Activated CD8-positive, alpha-beta memory T cell treated with anti-CD3 and anti-CD28 coated beads, Interleukin-2, amount 10 ng/mL, durations not matched to agents 7 days and 5 days (primary cell): ENCODE measurements at places on chromosomes 7 and 10. TPM values are rescaled to one million over a fixed set of nuclear protein-coding genes. Genes with fewer than 3 reads are reported as not detected.

ACSL5 gene
- total RNA-seq, result 64.4 TPM

RAMP3 gene
- not detected for total RNA-seq

LRIT1 gene
- total RNA-seq, result not detected

ELN gene
- total RNA-seq, result not detected

RHEB gene
- 66.2 TPM for total RNA-seq

TDRD1 gene
- total RNA-seq, result 0.05 TPM

EPO gene
- not detected for total RNA-seq

WDR86 gene
- total RNA-seq, result 0.29 TPM

CPA2 gene
- not detected for total RNA-seq

BCCIP gene
- total RNA-seq, result 53.1 TPM

ARHGEF35 gene
- 1.7 TPM for total RNA-seq

AASS gene
- 1.6 TPM for total RNA-seq

ZNF248 gene
- 7.4 TPM for total RNA-seq

CLEC5A gene
- not detected for total RNA-seq

BRAF gene
- total RNA-seq, result 33.3 TPM

ABCB4 gene
- not detected for total RNA-seq

TFR2 gene
- 18.6 TPM for total RNA-seq

LIPF gene
- not detected for total RNA-seq

LZTS2 gene
- total RNA-seq, result 12.7 TPM

C7orf33 gene
- total RNA-seq, result not detected

PTPRN2 gene
- total RNA-seq, result 5.7 TPM

KIF20B gene
- total RNA-seq, result 87.5 TPM

MRPS17 gene
- 14.3 TPM for total RNA-seq

URGCP gene
- 24.3 TPM for total RNA-seq

PRSS37 gene
- not detected for total RNA-seq
